ENCODE measurements at places on chromosomes 12 and 14.

DNA sequence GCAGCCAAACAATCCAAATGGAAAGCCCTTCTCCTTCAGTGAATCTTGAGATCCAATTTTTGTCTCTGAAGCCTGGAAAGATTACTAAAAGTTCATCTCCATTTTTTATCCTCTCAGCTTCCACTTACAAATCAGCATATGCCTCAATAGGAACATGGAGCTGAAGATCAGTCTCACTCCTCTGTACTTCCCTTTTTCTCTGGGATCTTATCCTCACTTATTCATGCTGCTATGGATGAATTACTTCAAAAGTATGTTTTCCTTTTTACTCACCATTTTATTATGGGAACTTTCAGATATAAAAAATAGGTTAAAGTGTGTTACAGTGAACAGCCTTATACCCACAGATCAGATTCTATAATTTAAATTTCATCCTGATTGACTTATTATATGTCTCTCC lies 14.4 kb upstream of the NTF3 start:
- DNase-seq = no peak

DNA sequence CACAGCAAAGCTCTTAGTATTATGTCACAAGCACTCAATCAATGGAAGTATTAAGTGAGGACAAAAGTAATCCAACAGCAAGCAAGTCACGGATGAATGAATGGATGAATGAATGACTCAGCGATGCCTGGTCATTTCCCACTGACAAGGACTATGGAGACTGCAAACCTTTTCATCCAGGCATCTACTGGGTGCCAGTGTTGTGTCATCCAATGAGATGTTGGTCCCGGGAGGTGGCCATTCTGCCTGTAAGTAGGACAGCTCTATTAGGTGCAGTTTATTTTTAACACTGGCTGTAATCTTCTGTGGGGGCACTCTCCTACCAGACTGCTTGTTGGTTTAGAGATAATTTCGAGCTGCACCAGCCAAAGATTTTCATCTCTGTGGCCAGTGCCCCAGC lies 39.4 kb downstream of the STAB2 start:
- DNase-seq = peak; percentile 28

GRCh38 chr12:120115692-120116440 lies 687 bp downstream of the RAB35 start:
- DNase-seq = no peak

DNA sequence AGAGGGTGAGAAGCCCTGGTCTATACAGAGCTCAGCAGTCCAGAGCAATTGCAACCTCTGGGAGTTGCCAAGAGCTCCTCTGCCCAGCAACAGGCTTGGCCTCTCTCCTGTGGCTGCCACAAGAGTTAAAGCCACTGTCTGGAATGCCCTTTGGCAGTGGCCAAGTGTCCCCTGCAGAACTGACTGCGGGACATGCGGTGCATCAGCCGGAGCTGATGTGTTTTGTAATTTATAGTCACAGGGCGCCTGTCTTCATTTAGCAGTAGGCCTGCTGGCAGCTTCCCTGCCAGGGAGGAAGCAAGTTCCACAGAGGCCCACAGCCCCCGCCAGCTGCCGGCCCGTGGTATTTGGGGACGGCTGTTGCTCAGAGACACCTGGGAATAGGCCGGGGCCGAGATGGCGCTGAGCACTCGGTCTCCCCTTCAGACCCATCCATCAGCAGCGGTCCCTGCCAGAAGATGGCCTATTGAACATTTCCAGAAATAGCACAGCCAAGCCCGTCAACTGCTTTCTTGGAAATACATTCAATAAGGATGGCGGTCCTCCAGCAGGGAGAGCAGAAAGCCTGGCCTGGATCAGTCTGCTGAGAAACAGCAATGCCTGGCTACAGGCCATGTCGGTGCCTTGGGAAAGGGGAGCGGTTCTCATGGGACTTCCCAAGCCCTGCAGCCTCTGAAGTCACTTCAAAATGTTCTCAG lies 217.4 kb downstream of the CRADD start:
- no peak for DNase-seq

GRCh38 chr14:39739796-39740195 lies 307.6 kb upstream of the FBXO33 start:
- DNase-seq = no peak

GRCh38 chr12:94082690-94083089 lies 65.7 kb upstream of the PLXNC1 start:
- no peak for DNase-seq

DNA sequence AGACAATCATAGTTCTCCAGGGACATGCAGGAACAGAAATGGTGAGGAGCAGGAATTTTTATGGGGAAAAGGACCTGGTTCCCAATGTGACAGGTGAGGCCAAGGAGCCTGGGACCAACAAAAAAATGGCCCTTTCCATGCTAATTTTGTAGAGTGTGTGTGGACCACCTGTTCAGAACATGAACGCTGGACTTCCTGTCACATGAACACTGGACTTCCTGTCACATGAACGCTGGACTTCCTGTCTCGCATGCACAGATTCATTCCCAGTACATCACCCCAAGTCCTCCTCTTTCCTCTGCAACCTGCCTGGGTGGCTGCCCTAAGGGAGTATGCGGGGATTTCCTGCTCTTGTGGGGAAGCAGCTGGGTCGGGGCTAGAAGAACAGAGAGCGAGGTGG lies 10.1 kb downstream of the FGF6 start:
- no peak for DNase-seq

- DNase-seq = no peak
Measured at GRCh38 chr12:68225576-68226476, at the start of gene IL26. TSS of gene IL26 (minus strand) at chr12:68225810. CDS start at chr12:68225756, 54 bp downstream.

DNA sequence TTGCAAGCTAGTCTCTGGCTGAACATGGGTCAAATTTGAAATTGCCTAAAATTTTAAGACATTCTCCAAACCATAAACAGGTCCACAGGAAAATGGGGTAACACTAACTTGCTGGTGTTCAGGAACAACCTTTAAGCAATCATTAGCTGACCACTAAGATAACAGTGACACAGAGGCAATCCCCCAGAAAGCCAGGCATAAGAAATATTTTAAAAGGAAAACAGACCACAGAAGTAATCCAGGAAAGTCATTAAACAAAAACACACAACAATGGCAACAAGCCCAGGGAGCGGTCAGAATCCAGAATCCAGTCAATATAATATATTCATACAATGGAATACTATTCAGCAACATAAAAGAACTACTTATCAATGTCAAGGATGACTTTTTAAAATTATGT lies 59.1 kb downstream of the LRP6 start:
- no peak for DNase-seq

DNA sequence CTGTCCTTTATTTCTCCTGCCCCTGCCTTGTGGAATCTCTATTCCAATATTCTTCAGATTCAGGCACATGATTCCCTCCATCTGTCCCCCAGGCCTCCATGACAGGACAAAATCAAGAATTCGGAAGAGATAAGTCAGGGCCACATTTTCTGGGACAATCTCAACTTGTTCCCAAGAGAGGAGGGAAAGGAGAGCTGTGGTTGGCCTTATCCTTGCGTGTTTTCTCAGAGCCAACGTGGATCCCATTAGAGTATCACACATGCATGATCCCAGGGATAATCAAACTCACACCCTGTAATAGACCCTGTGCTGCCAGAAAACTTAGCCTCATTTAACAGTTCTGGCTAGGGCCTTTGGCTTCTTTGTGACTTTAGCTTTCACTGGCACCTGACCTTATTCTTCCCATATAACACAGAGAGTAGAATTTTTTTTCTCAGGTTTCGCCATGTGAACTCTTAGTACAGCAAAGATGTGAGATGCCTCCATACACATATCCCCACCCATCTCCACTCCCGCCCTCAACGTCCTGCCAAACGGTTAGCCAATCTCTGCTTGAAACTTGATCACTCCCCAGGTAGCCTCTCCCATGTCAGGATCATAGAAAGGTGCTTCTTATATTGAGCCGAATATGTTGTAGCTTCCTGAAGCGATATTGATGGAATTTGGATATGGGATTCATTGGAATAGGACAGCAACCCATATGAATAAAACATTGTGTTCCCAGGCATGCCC lies 6.7 kb upstream of the KRT1 start:
- DNase-seq = no peak

DNA sequence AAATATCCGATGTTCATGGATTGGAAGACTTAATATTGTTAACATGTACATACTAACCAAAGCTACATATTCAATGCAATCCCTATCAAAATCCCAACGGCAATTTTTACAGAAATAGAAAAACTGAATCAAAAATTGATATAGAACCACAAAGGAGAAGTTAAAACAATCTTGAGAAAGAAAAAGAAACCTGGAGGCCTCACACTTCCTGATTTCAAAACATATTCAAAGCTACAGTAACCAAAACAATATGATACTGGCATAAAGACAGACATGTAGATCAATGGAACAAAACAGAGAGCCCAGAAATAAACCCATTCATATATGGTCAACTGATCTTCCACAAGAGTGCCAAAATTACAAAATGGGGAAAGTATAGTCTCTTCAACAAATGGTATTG lies 5.4 kb upstream of the PELI2 start:
- DNase-seq = no peak

GRCh38 chr14:63421226-63421625 lies 102.5 kb upstream of the GPHB5 start:
- DNase-seq = no peak

DNA sequence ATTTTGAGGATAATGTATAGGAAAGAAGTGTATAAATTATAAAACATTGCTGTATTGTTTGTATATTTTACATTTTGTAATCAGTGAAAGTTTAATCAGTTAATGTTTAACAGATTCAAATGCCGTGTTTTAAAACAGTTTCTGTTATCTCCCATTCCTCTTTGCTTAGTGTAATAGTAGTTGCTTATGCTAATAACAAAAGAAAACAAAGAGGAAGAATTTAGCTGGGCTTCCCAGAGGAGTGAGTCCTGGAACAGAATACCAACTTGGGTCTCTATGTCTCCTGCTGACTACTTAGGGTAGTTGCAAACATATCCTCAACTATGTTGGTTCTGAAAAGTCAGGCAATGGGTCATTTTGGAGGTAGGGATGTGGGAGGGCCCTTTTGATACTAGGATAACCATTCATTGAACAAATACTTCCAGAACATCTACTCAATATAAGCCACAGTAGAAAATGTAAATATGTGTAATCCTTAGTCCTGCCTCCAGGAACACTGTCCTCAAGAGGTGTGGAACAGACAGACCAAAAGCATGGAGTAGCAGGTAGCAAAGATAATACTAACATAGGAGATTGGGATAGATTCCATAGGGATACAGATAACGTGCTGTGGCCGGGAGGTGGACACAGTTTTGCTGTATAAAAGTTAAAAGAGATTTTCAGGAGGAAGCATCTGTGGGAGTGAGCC lies 36.1 kb upstream of the EVL start:
- no peak for DNase-seq

DNA sequence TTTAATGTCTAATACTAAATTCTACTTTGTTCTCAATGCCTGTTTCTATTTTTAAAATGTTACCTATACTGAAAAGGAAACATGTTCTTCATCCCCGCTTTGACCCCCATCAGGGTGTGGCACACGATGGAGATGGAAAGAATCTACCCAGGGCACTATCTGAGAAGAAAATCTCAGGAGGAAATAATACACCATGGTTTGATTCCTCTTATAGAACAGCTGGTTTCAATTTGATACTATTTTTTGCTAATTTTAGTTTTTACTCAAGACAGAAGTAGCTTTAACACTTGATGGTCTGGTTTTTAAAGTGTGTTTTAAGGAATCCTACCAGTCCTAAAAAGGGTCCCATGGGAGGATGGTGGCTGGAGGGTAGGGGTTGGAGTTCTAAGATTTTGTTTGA lies 56.7 kb downstream of the PPM1H start:
- no peak for DNase-seq

DNA sequence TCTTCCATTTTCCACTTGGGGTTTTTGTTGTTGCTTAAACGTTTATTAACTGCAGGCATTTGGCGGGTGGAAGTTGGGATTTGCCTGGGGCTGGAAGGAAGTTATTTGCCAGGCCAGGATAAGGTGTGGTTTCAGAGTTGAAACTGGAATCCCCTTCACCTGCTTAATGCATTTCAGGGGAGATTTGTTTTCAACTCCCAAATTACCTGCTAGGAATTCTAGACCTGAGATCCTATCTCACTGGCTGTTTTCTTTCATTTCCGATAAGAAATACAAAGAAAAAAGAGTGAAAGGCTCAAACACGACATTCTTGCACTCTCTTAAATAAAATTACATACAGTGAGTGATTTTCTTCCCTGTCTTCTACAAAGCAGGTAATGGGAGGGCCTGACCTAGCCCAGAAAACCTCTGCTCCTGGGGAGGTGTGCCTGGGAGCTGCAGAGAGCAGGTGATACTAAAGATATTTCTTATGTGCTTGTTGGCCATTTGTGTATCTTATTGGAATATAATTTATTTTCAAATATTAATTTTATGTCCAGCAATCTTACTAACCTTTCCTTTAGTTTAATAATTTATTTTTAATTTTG lies 278.2 kb downstream of the ZFP36L1 start:
- DNase-seq = no peak

DNA sequence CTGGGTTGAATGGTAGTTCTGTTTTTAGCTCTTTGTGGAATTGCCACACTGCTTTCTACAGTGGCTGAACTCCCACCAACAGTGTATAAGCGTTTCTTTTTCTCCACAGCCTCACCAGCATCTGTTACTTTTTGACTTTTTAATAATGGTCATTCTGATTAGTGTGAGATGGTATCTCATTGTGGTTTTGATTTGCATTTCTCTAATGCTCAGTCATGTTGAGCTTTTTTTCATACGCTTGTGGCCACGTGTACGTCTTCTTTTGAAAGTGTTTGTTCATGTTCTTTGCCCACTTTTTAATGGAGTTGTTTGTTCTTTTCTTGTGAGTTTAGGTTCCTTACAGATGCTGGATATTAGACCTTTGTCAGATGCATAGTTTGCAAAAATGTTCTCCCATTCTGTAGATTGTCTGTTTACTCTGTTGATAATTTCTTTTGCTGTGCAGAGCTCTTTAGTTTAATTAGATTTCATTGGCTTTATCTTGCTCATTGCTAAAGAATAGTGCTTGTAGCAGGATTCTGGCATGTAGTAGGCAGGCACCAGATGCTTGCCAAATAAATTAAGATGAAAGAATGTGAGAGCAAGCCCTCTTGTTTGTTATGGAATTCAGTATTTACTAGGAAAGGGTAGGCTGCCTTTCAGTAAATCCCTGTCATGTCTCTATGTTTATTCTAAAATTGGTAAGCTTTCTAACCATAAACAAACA lies 86.8 kb downstream of the PDE3A start:
- DNase-seq = no peak

DNA sequence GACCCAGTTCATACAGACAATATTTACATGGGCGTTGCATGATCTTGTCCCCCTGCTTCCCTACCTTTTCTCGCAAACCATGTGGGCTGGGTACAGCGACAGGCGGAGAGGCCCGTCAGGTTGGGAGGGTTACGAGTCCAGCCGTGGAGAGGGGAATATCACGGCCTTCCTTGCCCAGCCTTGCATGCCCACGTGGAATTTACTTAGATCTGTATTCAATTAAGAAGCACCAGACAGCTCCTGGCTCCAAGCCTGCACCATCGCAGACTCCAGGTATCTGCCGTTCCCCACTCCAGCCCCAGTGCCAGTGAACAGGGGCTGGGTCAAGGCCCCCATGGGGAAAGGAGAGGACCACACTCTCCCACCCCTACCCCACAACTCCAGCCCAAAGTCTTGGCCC lies 29.8 kb downstream of the BCL11B start:
- DNase-seq = no peak

- DNase-seq = no peak
Measured at GRCh38 chr12:10940389-10940788, 1.3 kb upstream of the TAS2R14 start.

Data from NCI-H2029 treated with DMSO at 0.1 percent for 48 hours (cell line).